ENCODE measurements at places on chromosomes 3 and 15. TPM values are rescaled to one million over a fixed set of nuclear protein-coding genes. Genes with fewer than 3 reads are reported as not detected.

- ATAC-seq = peak; percentile 4
Observed at GRCh38 chr3:14822670-14823390, 4.1 kb downstream of the FGD5 start.

DNA sequence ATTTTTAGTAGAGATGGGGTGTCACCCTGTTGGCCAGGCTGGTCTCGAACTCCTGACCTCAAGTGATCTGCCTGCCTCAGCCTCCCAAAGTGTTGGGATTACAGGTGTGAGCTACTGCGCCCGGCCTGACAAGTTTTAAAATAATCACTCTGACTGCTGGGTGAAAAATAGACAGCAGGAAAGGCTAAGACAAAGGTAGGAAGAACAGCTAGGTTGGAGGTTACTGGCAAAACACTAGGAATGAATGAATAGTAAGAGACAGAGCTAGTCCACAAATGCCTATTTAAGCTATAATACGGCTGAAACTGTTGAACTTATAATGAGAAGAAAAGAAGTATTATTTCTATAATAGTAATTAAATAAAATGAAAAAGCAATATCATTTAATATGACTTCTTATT lies 46.7 kb upstream of the RAP2B start:
- ATAC-seq = no peak

DNA sequence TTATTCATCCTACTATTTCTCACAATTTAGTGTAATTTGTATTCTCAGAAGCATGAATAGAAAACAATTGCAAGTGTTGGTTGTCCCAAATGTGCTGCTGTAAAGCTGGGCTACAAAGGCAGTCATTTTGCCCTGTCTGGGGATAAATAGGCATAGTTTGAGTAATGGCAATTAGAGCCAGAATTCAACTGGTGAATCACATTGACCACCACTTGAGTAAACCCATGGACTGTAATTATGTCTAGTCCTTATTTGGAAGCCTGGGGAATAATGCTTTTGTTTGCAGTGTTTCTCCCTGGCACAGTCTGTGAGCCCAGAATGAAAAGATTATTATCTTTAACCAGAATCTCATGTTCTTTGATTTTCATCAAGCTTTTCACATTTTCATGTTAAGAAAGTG lies 30.5 kb upstream of the CHL1 start:
- no peak for ATAC-seq

The EBLN2 gene
- total RNA-seq = 8.9 TPM

The CATSPER2 gene
- 2.3 TPM for total RNA-seq

Data from gastroesophageal sphincter (tissue), 4 donors.